Right renal cortex interstitium (tissue), 3 donors: ENCODE measurements at places on chromosomes 2 and 18. TPM values are rescaled to one million over a fixed set of nuclear protein-coding genes. Genes with fewer than 3 reads are reported as not detected.

PHOSPHO2 gene
- 11.6 TPM for polyA plus RNA-seq

COLEC12 gene
- polyA plus RNA-seq = 30.4 TPM

TIA1 gene
- polyA plus RNA-seq = 448 TPM

TMEM87B gene
- 25.1 TPM for polyA plus RNA-seq

SERPINB7 gene
- polyA plus RNA-seq = 0.47 TPM

TEKT4 gene
- 0.11 TPM for polyA plus RNA-seq

SLC66A2 gene
- 18.2 TPM for polyA plus RNA-seq

CYS1 gene
- 89.9 TPM for polyA plus RNA-seq

ELOA2 gene
- polyA plus RNA-seq = 0.06 TPM

ASAP2 gene
- 57.9 TPM for polyA plus RNA-seq

UGT1A5 gene
- not detected for polyA plus RNA-seq

GEN1 gene
- polyA plus RNA-seq = 11.9 TPM

RAMP1 gene
- 6.6 TPM for polyA plus RNA-seq

CCDC178 gene
- 2.4 TPM for polyA plus RNA-seq

CD8B gene
- polyA plus RNA-seq = 0.61 TPM

DHRS9 gene
- polyA plus RNA-seq = 0.50 TPM

COL4A3 gene
- polyA plus RNA-seq = 58.0 TPM

TNFRSF11A gene
- polyA plus RNA-seq = 2.1 TPM

SERPINB8 gene
- polyA plus RNA-seq = 3.2 TPM

EIPR1 gene
- polyA plus RNA-seq = 25.7 TPM

GAL3ST2 gene
- 0.22 TPM for polyA plus RNA-seq

HSPE1 gene
- polyA plus RNA-seq = 330 TPM

CYP26B1 gene
- 13.0 TPM for polyA plus RNA-seq

TBR1 gene
- not detected for polyA plus RNA-seq

KCMF1 gene
- 62.8 TPM for polyA plus RNA-seq

ICA1L gene
- 12.8 TPM for polyA plus RNA-seq

SDC1 gene
- polyA plus RNA-seq = 19.7 TPM

HOXD12 gene
- polyA plus RNA-seq = 0.24 TPM

FEV gene
- polyA plus RNA-seq = 0.07 TPM

PTPRN gene
- not detected for polyA plus RNA-seq

GALR1 gene
- polyA plus RNA-seq = 0.06 TPM

PRPF40A gene
- 144 TPM for polyA plus RNA-seq

AP1S3 gene
- polyA plus RNA-seq = 11.2 TPM

PDIA6 gene
- 358 TPM for polyA plus RNA-seq

ASB18 gene
- 0.06 TPM for polyA plus RNA-seq

UGT1A3 gene
- polyA plus RNA-seq = not detected

ITPRIPL1 gene
- polyA plus RNA-seq = 5.5 TPM

RAX gene
- polyA plus RNA-seq = not detected

PDE1A gene
- polyA plus RNA-seq = 25.2 TPM

NGEF gene
- polyA plus RNA-seq = 2.7 TPM

EIF4E2 gene
- 118 TPM for polyA plus RNA-seq
